Stimulated activated CD4-positive, alpha-beta T cell treated with anti-CD3 and anti-CD28 coated beads, TNF-alpha, amount 100 ng/mL, for 24 hours (primary cell): ENCODE measurements at places on chromosomes 2 and 18.

DNA sequence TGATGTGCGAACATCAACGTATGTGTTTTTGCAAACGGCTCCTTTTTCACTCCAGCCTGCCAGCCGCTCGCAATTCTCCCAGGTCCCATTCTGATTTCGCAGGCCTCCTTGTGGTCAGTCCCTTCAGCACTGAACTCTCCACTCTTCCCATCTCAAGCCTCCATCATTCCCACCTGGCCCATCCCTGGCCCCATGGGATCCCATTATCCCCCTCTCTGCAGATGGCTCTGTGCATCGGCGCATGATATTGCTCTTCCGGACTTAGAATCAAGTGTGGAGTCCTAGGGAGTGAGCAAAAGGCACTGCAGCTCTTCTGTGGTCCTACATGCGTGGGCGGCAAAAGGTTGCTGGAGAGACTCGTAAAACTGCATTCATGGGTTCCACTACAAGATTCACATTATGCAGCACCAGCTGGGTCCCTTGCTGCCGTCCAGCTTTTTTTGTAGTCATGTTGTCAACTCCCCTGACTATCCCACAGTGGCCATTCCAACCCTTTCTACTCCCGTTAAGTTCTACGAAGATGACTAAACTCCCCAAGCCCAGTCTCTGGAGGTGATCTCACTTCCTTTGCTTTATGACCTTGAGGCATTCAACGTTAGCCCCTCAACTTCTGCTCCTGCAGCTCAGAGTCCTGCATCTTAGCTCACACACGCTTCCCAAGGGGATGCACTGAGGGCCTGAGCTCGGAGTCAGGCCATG lies 125.3 kb upstream of the NRP2 start:
- no peak for DNase-seq

DNA sequence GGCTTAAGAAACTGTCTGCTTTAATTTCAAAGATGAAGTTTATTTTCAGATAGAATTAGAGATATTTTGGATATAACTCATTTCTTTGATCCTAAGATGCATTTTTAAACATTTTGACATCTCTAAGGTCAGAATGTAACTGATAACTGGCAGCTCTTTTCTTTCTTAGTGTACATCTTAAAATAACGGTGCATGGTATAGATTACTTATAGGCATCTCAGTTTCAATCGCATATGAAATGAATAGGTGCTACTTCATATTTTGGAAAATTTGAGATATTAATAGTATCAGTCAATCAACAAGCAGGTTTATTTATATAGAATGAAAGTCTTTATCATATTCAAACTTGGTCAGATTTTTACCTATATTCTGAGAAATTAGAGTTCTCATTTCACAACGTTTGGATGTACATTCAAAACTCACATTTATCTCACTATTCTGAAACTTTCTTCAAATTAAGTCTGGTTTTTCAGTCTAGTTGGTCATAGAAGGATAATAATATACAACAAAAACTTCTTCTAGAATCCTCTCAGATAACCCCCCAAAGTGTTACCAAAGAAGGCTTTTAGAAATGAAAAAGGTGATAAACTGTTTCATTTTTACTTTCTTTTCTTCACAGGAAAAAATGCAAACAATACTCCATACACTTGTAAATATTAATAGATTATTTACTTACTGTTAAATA lies 122.8 kb upstream of the WDSUB1 start:
- DNase-seq, result no peak

DNA sequence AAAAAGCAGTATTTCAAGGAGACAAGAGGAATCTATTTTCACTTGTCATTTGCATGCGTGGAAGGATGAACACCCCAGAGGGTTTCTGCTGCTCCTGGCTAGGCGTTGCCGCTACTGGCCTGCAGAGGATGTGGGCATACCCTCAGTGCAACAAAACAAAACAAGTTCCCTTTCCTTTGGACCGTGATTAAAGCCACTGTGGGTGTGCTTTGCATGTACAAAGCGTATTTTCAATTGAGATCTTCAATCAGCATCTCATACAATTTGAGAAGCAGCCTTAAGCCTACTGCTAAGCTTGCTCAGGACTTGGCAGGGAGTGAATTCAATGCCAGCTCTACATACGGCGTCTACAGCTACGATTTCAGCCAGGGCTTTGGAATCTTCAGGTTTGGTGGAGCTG lies 298.4 kb downstream of the LPIN1 start:
- DNase-seq, result no peak

GRCh38 chr2:25955869-25956535 lies 26.3 kb downstream of the KIF3C start:
- no peak for DNase-seq

- DNase-seq, result no peak
Measured at GRCh38 chr2:117512307-117512706, 302.2 kb upstream of the DDX18 start.

DNA sequence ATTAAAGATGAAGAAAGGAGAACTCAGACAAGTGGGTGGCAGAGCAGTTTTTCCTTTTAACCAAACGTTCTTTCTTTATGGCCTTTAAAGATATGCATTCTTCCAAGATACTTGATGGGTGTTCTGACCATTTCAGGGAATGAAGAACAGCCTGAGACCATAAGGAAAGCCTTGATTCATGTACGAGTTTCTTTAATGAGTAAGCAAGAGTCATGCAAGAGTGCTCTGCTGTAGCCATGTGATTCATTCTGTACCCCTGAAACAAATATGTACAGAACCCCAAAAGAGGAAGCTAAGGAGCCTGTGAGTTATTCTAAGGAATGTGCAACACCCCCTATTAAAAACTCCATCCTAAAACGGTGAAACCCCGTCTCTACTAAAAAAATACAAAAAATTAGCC lies 372.8 kb downstream of the MTX2 start:
- no peak for DNase-seq

DNA sequence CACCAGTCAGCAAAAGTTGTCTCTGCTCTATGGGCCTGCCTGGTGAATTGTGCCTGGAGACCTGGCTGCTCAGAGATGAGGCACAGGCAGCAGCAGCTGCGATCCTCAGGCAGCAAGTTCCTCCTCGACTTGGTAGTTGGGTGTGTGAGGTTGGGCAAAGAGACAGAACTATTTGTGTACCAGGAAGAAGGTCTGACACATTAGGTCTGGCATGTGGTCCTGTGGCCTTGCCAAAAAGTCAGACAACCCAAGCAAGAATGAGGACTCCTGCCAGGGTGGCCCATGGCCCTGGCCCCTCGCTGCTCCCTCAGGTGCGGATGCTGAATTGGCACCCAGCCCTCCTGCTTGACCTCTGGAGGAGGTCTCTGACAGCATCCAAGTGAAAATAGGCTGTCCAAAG lies 192.7 kb downstream of the DYSF start:
- DNase-seq, result no peak

DNA sequence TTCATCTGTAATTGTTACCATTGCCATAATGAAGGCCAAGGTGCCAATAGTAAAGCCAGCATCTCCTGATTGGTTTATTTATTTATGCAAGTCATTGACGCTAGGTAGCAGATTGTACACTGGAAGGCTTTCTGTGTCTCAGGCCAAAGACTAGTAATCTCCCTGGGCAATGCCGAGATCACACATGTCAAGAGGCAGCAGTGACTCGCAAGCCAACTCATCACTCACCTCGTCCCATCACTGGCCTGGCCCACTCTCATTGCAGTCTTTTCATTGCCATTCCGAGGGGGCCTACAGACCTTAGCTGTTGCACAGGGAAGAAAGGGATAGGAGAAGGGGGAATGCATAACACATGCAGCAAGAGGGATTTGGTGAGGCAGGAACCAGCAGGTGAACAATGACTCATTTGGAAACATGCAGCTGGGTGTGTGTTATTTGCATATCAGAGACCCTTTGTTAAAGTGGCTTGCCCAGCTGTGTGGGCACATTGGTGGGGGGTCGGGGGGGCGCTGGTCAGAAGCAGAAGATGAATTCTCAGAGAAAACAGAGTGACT lies 448.7 kb upstream of the HNRNPA3 start:
- no peak for DNase-seq

DNA sequence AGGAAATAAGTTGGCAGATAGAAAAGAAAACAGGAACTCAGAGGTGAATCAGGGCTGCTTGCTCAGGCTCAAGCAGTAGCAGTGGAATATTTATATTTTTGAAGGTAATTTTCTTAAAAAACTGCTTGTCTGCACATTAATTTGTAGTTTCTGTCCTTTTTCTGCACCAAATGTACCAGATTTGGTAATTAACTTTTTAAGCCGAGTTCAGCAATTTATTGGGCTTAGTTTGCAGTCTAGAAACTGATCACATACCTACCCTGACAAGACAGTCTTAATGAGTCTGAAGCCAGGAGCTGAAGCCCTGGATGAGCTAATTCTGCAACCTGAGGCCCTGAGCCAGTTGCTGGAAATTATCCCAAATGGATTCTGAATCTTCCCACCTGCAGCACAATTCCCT lies 647.0 kb downstream of the TDRD15 start:
- DNase-seq, result no peak

DNA sequence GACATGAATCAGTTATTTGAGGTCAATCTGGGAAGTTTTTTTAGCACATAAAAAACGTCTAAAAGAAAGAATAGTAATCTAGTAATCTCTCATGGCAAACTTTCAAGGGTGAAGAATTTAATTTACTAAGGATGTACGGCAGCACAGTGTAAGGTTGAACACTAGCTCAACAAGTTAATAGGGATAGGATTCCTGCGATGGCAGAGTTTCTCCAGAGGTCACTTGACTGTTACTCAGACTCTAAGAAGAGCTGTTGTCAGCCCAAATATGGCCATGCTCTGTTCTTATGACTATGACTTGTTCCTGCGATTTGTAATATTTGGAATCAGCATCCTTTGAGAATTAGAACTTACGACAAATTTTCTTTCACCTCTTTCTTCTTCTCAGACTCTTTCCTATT lies 553.3 kb upstream of the TNP1 start:
- no peak for DNase-seq

GRCh38 chr2:181252262-181253148 lies 204.7 kb upstream of the ITGA4 start:
- DNase-seq, result no peak

- DNase-seq, result no peak
Measured at GRCh38 chr2:124882423-124882822, 857.3 kb downstream of the CNTNAP5 start.

DNA sequence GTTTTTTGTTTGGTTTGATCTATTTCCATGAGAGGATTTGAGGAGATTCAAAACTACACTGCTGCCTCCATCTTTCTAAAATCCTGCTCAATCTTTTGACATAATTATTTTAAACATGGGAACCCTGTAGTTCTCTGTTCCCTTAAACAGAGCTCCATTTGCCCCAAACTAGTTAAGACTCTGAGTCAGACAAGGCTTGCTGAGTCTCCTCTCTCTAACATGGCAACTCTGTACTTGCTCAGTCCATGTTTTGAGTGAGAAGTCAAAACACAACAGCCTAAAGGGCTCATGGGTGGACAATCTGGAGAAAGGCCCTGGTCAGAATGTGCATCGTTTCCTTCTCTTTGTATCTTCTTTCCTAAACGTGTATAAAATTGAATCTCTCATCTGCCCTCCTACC lies 7.1 kb upstream of the STAMBP start:
- no peak for DNase-seq

DNA sequence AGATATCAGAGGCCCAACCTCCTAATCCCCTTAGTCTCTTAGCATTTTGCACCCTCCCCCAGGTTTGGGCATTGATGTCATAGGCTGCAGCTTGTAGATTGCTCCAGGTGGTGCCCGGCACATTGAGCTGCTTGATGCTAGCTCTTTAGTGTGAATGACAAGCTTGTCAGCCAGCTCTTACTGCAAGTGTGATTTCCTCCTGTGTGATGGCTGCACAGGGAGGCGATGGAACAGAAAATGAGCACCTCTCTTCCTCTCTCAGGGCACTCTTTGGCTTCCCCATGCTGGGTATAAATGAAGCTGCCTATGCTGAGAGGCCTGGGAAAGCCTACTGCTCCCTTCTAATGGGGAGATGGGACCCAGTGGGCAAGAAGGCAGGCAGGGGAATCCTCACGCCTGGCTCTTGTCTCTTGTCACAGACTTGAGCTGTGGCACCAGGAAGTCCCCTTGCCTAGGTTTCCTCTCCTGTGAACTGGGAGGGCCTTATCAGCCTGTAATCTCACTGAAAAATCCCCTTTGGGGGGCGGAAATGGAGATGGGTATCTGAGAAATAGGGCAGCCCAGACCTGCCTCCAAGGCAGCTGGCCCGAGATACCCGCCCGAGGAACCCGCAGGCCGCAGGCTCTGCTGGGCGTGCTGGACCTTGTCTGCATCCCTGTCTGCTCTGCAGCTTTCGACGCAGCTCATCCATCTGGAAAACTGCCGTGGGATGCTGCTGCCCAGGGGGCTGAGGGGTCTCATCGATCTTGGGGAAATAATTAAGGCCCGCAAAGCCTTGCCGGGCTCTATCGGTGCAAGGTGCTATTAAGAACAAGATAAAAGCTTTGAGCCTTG lies 163.5 kb upstream of the CXCR4 start:
- DNase-seq, result no peak

DNA sequence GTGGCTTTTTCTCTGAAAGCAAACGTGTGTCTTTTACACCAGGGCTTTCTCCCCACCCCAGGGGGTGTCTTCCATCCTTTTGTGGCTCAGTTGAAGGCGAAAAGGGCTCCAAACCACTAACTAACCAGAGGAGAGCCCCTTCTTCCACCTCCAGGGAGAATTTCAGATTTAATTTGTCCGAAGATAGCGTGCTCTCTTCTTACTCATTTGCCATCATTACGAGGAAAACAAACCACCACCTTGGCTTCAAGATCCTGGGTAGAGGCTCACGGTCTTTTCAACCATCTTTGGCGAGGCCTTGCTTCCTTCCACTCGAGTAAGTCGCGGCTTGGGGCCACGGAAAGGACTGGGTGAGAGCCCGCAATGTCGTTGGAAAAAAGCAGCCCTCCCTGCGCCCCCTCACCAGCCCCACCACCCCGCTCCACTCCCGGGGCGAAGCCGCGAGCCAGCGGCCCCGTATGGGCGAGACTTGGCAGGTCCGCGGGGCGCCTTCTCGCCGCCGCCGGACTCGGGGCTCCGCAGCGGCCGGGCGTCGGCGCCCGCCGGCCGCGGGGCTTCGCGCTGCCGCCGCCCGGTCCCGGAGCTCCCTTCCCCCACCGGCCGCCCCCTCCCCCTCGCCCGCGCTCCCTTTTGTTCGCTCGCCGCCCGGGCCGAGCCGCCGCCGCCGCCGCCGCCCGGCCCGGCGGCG lies 1.7 kb upstream of the ZNF532 start:
- no peak for DNase-seq

DNA sequence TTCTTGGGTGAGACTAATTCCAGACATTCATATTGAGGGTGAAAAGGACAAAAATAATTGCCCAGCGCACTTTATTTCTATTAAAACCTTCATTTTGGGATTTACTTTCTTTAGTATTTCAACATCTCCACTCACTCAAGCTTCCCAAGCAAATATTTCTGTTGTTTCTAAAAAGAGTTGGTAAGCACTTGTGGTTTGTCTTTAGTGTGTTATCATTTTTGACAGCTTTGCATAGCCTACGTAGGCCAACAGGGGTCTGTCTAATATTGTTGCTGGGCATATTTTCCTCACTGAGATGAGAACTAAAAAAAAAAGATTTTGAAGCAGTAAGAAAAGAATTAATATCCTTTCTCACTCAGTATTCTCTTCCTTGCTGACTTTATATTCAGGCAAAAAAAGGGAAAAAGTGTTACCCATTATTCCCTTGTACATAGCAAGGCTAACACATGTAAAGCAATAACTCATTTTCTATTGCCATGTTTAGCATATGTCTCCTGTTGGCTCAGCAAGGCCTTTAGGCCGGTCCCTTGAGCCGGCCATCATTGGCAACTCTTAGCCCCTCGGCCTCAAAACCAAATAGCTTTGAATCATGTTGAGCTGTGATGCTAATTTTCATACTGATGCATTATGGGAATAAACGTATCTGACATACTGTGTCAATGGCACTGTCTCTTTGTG lies 494.2 kb downstream of the ARHGAP15 start:
- DNase-seq, result no peak

- DNase-seq, result no peak
Measured at GRCh38 chr2:131201098-131201497, 8.2 kb upstream of the POTEE start.

GRCh38 chr2:83481436-83481835 lies 977.6 kb downstream of the SUCLG1 start:
- no peak for DNase-seq
